ENCODE measurements at places on chromosomes 16 and 17. TPM values are rescaled to one million over a fixed set of nuclear protein-coding genes. Genes with fewer than 3 reads are reported as not detected.
A peak's percentile ranks its signal among the peaks of the same experiment; 100 is the strongest.

DNA sequence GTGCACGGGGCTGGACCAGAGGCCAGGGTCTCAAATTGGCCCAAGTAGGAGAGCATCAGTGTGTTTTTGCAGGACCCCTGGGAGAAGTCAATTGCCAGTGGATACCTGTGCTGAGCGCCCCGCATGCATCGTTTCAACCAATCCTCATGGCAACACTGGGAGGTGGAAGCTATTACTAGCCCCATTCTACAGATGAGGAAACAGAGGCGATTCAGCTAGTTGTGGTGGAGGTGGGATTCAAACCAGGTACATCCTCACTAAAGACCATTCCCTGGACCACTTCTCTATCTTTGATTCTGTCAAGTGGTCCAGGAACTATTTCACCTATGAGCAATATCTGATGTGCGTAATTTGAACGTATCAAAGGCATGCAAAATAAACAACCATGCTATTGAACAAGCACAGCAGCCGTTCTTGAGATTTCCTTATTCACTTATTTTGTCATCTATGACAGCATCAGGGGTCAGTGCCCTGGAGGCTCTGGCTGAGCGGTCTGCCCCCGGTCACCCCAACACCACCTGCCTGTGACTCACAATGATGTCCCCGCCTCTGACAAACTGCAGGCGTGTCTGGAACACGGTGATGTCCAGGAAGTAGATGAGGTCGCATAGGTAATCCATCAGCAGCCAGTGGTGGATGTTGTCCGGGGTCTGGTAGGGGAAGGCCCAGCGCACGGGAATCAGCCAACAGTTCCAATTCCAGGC, 54.0 kb downstream of the CNGB1 start:
- DNase-seq = no peak

DNA sequence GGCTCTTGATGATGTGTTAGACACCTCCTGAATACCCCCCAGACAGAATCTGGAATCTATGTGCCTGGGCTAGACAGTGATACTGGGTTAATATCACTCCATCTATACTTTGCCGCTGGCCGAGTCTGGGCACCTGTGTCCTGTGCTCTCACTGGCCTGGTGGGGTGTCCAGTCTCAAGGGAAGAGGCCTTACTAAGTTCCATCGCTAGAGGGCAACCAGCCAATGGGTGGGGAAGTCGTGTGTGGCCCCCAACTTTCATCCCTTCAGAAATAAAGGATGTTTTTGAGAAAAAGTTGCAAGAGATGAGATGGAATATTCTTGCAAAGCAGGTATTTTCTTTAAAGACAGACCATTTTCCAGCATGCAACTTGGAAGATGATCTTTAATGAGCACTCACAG, 1.6 kb upstream of the GLP2R start:
- DNase-seq = no peak

DNA sequence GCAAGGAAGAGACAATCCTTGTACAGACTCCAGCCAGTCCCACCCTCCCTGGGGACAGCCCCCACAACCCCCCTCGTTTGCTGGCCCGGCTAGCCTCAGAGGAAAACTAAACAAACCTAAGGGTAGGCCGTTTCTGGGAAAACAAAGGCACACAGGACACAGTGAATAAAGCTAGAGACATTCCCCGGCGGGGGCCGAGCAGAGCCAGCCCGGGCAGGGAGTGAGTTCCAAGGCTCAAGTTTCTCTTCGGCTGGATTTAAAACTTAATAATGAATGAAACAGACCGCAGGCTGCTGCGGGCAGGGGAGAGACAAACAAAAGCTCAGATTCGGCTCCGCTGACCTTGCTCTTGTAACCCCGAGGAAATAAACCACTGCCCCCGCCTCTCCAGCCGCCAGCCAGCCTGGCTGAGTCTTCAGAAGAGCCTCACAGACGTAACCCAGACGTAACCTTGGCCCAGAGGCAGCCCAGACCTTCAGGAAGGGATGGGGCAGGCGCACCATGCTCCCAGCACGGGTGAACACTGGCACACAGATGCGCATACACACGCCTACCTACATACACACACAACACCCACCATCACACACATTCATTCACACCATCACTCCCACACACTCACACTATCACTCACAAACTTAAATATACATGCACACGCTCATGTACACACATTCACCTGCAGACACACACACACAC, 216.0 kb downstream of the ZNF423 start:
- peak; percentile 93 for DNase-seq

DNA sequence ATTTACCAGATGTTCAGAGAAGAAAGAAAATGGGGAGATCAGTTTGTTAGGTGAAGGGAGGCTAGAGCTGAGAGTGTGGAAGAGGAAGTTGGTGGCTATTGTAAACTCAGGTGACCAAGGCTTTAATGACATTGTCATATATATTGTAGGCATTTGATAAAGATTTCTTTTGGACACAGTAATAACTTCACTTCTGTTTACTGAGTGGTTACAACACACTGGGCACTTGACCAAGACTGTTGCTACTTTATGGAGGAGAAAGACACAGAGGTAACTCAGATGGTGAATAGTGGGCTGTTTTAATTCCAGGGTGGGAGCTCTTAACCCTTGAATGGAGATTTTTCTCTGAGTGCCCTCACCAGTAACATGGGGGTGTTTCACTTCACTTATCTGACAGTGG, 46.0 kb downstream of the TNRC6A start:
- DNase-seq = no peak

DNA sequence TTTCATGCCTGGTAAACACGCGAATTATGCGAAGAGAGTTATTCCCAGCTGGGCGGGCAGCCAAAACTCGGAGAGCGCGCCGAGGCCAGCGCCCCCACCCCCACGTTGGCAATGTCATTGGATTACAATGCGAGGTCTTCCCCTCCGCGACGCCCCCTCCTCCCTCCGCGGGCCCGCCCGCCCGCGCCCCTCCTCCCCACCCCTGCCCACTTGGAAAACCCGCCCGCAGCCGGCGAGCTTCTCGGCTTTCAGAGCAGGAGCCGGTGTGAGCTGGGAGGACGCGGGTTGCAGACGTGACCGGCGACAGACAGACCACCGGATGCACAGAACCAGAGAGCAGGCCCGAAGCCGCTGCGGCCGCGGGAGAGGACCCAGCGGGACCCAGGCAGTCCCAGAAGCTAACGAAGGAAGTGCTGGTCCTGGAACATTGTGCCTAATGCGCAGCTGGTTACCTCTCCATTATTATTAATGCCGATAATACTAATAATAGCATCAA, 4.0 kb downstream of the NOG start:
- DNase-seq = peak; percentile 79

RNF43 gene
- polyA plus RNA-seq = 7.8 TPM
